Foreskin keratinocyte (primary cell): ENCODE measurements at places on chromosomes 2 and 18. TPM values are rescaled to one million over a fixed set of nuclear protein-coding genes. Genes with fewer than 3 reads are reported as not detected.

GRCh38 chr18:46163091-46163490 lies 58.9 kb downstream of the HAUS1 start:
- DNase-seq, result no peak

DNA sequence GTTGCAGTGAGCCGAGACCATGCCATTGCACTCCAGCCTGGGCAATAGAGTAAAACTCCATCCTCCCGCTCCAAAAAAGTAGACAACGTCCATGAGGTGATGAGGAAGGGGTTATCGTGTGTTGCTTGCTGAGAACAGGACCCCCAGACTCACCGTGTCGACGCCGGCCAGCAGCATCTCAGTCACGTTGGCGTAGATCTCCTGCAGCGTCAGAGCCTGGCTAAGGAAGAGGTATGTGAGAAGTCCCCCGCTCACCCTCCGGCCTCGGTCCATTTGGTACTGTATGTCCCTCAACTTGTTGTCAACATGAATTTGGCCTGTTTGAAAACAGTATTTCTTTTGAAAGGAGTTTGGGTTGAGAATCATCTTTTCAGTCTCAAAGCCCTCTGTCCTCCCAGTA lies 20.9 kb downstream of the CYP27C1 start:
- no peak for DNase-seq

GRCh38 chr2:206349375-206349774 lies 74.9 kb downstream of the ZDBF2 start:
- no peak for DNase-seq

DNA sequence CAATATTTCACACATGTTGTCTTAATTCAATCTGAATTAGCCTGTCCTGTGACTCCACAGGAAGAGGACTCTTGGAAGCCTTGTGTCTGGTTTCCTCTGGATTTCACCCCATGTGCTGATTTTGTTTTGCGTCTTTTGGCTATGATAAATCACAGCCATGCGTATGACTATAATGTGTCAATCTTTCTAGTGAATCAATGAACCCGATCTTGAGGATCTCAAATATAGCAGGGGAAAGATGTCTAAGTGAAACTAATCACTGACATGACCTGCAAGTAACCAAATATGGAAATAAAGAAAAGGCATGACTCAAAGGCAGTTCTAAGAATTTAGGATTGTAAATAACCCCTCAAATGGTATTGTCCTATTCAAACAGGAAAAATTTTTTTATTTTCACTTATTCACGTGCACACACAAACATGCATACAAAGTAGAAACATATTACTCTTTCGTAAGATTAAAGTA lies 8.2 kb downstream of the WDFY1 start:
- no peak for DNase-seq

Gene DNMT3A
- polyA plus RNA-seq, result 3.0 and 3.2 TPM in 2 replicates

DNA sequence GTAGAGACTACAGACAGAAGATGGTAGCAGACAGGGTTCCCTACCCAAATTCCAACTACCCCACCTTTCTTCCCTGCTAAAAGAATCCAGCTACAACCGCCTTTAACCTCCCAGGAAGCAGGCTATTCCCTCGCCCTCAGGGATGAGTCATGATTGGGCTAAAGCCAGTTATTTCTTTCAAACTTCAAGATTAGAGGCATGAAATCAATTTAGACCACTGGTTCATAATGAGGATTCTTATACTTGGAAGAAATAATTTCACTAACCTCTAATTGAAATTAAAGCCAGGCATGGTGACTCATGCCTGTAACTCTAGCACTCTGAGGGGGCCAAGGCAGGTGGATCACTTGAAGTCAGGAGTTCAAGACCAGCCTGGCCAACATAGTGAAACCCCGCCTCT lies 20.0 kb downstream of the TRIP12 start:
- DNase-seq, result peak; percentile 71

DNA sequence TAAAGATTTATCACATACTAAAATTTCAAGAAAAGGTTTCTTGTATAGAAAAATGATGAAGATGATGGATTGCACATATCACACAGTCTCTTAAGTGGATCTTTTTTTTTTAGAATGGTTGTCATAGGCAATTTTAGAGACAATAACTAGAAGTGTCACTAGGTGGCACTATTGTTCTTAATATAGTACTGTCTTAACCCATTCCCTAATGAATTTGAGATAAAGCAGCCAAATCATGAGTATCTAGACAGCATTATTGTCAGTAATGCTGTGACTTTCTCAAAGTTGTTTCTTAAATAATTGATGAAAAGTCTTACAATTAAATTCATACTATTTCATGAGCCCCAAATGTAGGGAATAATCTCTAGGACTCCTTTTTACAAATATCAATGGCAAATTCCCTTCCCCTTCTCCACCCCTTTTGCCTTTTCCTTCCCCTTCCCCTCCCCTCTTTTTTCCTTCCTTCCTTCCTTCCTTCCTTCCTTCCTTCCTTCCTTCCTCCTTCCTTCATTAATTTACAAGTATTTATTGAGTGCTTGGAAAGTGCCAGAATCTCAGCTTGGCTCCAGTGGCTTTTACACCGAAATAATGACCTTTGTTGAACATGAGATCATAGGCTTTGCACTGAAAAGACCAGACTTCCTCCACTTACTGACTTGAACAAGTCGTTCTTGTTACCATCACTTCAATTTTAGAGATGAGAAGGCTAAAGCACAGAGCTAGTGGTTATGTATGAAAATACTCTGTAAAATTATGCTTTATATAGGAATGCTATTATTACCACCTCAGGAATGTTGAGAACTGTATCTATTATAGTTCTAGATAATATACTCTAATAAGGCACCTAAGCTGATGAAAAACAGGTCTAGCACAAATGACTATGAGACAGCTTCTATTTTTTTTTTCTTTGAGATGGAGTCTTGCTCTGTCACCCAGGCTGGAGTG lies 19.8 kb downstream of the MYL12B start:
- peak; percentile 68 for DNase-seq

Gene KANSL1L
- 0.49 and 0.57 TPM in 2 replicates for polyA plus RNA-seq

Gene KCNJ3
- not detected in 2 replicates for polyA plus RNA-seq

DNA sequence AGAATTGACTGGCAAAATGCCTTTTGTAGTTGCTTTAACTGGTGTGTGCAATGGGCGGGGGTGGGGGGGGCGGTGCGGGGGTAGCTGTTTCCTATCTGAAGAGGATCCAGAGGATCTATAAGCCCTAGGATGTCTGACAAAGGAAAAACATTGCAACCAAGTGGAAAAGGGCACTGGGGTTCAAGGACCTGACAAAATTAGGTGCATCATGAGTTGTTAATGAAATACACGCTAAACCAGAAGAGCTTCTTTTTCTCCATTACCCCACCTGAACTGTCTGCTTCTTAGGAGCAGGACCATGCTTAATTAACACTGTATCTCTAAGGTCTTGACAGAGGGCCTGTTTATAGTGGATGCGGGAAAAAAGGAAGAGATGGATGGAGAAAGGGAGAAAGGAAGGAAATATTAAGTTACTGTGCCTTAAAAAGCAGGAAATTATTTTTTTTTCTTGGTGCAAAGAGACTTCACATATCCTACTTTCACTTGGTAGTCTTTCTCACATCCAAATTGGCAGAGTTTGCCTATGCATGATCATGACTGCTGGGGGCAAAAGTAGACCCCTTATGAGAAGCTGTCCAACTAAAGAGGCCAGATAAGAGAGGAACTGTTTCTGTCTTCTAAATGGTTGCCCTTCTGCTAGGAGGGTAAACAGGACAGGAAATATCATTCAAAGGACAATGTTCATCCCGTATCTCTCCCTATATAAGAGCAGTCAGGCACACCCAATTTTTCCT lies 4.6 kb downstream of the RND3 start:
- peak; percentile 44 for DNase-seq

Gene ASB18
- not detected in 2 replicates for polyA plus RNA-seq

- DNase-seq, result peak; percentile 78
Measured at GRCh38 chr18:50284255-50284885, 3.0 kb upstream of the MBD1 start.

DNA sequence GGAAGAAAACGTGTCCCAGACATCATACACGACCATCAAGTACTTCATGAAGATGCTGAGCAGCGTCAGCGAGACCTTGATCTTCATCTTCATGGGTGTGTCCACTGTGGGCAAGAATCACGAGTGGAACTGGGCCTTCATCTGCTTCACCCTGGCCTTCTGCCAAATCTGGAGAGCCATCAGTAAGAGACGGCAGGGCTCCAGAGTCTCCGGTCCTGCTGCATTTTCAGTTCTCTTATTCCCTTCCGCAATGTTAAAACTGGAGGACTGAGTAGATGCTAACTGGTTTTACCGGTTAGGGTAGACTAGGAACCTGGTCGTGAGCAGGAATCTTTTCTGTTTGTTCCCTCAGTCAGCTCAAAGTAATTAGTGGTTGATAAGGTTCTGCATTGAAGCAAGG lies 32.3 kb downstream of the SLC9A4 start:
- DNase-seq, result peak; percentile 17

Gene GIGYF2
- polyA plus RNA-seq, result 8.8 and 9.1 TPM in 2 replicates

Gene TXNL4A
- 187 and 200 TPM in 2 replicates for polyA plus RNA-seq
